Activated naive CD4-positive, alpha-beta T cell treated with anti-CD3 and anti-CD28 coated beads, Interleukin-2, amount 50 U/mL, for 16 hours (primary cell): ENCODE measurements at places on chromosomes 12 and 14.

DNA sequence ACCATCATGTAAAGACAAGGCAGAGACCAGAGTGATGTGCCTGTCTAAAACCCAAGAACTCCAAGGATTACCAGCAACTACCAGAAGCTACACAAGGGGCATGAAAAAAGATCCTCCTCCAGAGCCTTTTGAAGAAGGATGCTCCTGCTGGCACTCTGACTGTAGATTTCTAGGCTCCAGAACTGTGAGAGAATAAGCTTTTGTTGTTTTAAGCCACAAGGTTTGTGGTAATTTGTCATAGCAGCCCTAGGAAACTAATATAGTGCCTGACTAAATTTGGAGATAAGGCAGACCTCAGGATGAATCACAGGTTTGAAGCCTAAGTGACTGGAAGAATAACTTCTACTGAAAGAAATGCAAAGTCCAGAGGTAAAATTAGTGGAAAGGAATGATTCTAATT is 132.9 kb downstream of the CEP83 start:
- no peak for DNase-seq

DNA sequence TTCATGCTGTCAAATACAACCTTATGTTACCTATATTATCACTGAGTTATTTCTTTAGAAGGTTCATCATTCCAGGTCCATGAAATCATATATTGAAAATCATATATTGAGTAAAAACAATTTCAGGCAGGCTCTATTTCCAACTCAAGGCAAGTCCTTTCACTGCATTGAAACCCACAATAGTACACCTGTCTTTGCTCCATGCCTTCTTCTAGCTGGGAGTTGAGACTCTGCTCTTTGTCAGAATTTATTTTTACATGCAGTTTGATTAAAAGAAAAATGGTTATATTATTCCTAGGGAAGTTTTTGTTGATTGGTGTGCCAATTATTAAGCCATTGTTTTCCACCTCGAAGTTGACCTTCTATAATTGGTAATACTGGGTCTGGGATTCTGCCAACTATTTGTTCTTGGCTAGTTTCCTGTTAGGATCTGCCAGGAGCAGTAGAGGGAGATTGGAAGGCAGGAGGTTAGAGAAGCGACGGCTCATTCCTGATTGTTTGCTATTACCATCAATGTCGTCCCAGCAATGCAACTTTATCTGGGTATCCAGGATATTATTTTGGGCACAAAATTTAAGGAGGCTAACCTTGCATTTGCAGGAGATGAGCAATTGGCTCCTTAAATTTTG is 79.5 kb upstream of the MIS18BP1 start:
- DNase-seq: no peak

DNA sequence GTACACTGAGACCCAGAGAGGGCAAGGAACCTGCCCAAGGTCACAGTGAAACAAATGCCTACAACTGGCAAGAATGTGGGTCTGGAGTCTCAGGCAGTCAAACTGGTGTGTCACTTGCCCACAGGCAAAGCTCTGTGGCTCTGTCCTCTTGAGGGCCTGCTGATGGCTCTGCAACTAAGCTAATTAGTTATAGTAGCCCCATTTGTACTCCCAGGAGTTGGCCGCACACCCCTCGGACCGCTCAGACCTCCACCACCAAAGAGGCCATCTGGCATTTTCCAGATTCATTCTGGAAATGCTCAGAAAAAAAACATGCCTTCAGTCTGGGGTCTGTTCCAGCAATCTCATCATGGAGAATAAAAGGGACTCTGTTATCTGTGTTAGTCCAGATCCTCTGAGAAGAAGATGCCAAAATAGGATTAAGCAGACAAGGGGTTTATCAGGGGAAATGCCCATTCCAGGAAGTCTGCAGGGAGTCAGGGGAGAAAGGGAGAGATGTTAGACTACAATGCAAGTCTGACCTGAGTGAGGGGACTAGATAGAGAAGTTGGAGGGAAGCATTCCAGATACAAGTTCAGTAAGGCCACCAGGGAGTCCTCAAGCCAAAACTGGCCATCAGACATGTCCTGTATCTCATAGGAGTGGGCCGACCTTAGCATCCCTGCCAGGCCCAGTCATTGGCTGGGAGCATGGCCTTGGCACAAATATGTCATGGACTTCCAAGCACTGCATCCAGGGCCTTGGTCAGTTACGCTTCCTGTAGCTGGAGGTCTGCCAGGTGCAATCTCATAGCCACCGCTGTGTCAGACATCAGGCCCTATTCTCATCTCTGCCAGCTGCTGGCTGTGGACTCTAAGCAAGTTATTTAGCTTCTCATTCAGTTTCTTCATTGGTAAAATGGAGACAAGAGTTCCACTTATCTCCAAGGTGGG is 15.4 kb upstream of the OAS1 start:
- no peak for DNase-seq

DNA sequence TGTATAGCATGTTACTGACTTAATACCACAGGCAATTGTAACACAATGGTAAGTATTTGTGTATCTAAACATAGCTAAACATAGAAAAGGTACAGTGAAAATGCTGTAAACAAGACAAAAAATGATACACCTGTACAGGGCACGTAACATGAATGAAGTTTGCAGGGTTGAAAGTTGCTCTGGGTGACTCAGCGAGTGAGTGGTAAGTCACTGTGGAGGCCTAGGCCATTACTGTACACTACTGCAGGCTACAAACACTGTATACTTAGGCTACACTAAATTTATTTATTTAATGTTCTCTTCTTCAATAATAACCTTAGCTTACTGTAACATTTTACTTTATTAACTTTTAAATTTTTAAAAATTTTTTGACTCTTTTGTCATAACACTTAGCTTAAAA is 158.4 kb downstream of the IPO8 start:
- no peak for DNase-seq

DNA sequence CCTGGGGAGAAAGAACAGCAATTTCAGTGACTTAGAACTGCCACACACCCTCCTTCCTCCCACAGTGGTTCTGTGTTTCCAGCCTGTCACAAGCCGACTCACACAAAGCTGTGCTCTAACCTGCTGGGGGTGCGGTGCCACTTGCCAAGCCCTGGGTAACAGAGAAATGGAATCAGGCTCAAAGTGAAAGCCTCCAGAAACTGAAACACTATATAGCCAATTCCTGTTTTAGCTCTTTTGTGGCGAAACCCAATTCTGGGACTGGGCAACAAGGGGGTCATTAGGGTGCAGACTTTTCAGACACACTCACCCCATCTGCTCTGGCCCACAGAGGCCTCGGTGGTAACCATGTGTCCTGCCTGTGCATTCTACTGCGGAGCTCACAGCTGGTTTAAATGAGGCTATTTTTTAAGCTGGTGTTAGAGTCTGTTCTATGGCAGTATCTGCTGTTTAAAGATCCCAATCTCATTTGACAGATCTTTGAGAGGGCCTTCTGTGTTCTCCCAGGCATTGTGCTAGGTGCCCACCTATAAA is 15.2 kb upstream of the ACTR6 start:
- DNase-seq: no peak
